Natural killer cell (primary cell): ENCODE measurements at places on chromosomes 13 and 19. TPM values are rescaled to one million over a fixed set of nuclear protein-coding genes. Genes with fewer than 3 reads are reported as not detected.

The GPR12 gene
- not detected for total RNA-seq

The GNG7 gene
- 1.5 TPM for total RNA-seq

GRCh38 chr13:78370231-78370630 lies 233.1 kb downstream of the POU4F1 start:
- DNase-seq = no peak
- no peaks in the 10 kb centered on the region for H3K27me3 ChIP-seq
- H3K27ac ChIP-seq = no peak overlapping the region

DNA sequence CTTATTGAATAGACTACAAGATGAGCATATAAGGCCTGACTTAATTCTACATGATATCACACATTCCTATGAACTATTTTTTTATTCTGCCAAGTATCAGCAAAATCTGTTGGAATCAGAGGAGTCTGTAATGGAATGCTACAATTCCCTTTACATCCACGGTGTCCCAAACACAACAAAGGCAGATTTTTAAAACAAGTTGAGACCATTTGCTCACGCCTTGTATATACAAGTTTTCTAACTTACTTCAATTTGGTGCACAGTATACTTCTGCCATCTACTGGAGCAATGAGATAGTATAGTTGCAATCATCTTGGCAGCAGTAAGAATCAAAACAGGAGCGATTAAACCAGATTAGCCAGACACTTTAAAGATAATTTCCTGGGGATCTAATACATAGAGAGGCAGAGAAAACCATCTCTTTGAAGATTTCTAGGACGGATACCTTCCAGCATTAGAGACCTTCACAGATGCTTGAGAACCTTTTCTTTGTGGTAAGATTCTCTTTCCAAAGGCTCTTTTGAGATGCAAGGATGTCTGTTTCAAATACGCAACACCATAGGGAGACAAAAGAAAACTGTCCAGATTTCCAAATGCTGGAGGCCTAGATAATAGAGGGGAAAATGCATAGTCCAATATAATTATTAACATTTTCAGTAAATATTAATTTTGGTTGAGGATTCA lies 302.0 kb upstream of the MIR17HG start:
- no peak for DNase-seq
- no peaks in the 10 kb centered on the region for H3K4me1 ChIP-seq
- H3K36me3 ChIP-seq = no peaks in the 10 kb centered on the region

- H3K27me3 ChIP-seq = no peaks in the 10 kb centered on the region
- peak overlapping the region; percentile 96 for H3K4me3 ChIP-seq
- peaks cover 5% of the 10 kb centered on the region for H3K36me3 ChIP-seq
- DNase-seq = no peak
- peak overlapping the region; percentile 97 for H3K27ac ChIP-seq
Observed at GRCh38 chr13:48232420-48233045, 473 bp upstream of the ITM2B start.

DNA sequence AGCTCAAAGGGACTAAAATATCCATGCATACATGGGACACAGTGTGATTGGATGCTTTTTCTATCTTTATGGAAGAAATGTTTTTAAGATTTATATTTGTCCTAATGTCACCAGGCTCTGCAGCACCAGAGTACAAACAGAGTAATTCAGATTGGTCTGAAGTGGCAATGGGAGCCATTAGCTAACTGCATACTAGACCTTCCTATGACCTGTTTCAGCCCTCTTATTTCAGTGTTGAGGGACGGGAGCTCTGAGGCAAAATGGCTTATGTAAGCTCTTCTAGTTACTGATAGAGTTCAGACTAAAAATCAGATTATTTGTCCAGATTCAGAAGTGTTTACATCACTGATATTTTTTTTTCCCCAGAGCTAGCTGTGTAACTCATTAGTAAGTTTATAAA lies 4.9 kb downstream of the SLAIN1 start:
- no peaks in the 10 kb centered on the region for H3K27me3 ChIP-seq
- no peak overlapping the region for H3K27ac ChIP-seq
- H3K36me3 ChIP-seq = no peaks in the 10 kb centered on the region
- DNase-seq = no peak
- H3K4me3 ChIP-seq = no peak overlapping the region
